ENCODE measurements at places on chromosomes 5 and 9. TPM values are rescaled to one million over a fixed set of nuclear protein-coding genes. Genes with fewer than 3 reads are reported as not detected.

DNA sequence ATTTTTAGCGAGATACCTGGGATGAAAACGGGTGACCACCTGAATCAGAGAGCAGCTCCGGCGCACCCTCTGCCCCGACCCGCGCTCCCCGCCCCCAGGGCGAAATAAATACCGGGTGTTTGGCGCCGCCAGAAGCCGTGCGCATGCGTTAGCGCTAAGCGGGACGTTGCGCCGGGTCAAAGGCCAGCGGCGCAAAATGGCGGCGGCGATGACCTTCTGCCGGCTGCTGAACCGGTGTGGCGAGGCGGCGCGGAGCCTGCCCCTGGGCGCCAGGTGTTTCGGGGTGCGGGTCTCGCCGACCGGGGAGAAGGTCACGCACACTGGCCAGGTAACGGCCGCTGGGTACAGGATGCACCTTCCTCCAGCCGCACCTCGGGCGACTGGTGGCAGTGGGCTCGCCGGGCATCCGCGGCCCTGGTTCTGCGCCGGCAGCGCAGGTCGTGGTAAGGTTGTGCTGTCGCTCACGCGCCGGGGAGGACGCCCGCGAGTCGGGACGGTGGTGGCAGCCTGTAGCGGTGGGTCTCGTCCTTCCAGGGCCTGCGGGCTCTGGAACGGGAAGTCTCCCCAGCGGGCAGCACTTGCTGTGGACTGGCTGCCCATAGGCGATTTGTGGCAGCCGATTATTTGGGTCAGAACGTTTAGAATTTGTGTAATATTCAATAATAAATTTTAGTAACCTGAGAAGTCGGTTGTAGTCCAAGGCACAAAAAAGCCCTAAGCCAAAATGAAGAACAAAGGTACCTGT lies at the start of gene NDUFS6:
NDUFS6 (plus strand) TSS at position 186 of the 745 bp plus-strand sequence; CDS start at position 197, 11 bp downstream.
- peaks cover 43% of the 10 kb centered on the region for H3K4me1 ChIP-seq
- H3K36me3 ChIP-seq: peaks cover 14% of the 10 kb centered on the region
- DNase-seq: peak; percentile 69
- H3K27ac ChIP-seq: peak within 1 kb of the TSS; percentile 99
- no peaks in the 10 kb centered on the region for H3K27me3 ChIP-seq
- peak within 1 kb of the TSS; percentile 100 for H3K4me3 ChIP-seq

- H3K4me3 ChIP-seq: no peak overlapping the region
- H3K36me3 ChIP-seq: peaks cover 2% of the 10 kb centered on the region
- H3K27ac ChIP-seq: no peak overlapping the region
- no peaks in the 10 kb centered on the region for H3K27me3 ChIP-seq
Observed at GRCh38 chr9:133773889-133774655, 35.9 kb upstream of the SARDH start.

DNA sequence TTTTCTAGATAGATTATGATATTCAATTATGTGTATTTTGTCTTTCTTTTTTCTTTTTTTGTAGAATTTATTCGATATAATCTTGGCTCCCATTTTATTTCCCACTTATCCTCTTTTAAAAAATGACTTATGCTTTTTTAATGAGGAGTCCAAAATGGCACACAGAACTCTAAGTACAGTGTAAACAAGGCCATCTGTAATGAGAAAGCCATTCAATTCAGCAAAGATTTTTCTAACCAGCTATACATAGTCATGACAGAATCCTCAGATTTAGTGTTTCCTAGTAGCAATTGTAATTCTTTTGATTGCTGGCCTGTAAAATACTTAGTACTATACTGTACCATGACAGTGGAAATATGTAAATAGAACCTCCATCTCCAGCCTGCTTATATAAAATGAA lies 651.4 kb downstream of the RAB3C start:
- no peak overlapping the region for H3K4me3 ChIP-seq
- H3K4me1 ChIP-seq: no peaks in the 10 kb centered on the region
- no peak for DNase-seq
- H3K27me3 ChIP-seq: no peaks in the 10 kb centered on the region
- no peak overlapping the region for H3K27ac ChIP-seq

DNA sequence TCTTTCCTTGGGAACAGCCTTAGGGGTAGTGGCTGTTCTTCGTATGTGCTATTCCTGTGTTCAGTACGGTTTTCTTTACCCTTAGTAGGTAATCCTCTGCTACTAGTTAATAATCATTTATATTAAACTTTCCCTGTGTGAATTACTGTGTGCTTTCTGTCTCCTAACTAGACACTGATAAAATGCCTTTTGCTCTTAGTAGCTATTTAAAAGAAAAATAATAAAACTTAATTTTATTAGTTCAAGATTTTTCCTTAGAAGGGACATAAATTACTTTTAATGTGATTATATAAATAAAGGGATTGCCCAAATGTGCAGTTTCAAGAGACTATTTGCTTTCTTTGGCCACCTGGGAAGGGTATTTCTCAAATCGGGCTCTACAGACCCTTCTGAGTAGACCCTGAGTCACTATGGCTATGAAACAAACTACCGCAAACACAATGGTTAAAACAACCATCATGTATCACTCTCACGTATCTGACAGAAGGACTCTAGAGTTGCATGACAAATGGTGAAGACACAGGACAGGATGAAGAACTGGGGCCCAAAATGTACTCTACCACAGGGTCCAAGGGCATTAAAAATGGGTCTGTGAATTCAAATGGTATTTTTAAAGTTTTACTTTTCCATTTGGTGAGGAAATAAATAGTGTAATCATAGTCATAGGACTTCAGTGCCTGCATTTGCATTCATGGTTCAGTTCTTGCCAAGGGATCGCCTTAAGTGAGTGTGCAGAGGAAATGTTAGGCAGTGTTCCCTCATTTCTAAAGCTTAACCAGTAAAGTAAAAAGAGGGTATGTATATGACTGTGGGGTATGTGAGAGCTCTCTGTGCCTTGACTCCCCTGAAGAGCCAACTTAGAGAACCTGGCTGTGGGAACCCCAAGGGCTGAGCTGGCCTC lies 97.0 kb downstream of the TSSK1B start:
- H3K36me3 ChIP-seq: no peaks in the 10 kb centered on the region
- no peak for DNase-seq
- H3K27ac ChIP-seq: no peak overlapping the region
- H3K4me1 ChIP-seq: no peaks in the 10 kb centered on the region
- H3K27me3 ChIP-seq: no peaks in the 10 kb centered on the region

WNK2 gene
- total RNA-seq: 34.3 TPM
